IMR-90 (cell line): ENCODE measurements at places on chromosomes 3 and 15. TPM values are rescaled to one million over a fixed set of nuclear protein-coding genes. Genes with fewer than 3 reads are reported as not detected.

GPR87 gene
- 0.28 and 0.36 TPM in 2 replicates for total RNA-seq

REC114 gene
- not detected in 2 replicates for total RNA-seq

HCLS1 gene
- total RNA-seq = 0.54 and 0.56 TPM in 2 replicates

DNA sequence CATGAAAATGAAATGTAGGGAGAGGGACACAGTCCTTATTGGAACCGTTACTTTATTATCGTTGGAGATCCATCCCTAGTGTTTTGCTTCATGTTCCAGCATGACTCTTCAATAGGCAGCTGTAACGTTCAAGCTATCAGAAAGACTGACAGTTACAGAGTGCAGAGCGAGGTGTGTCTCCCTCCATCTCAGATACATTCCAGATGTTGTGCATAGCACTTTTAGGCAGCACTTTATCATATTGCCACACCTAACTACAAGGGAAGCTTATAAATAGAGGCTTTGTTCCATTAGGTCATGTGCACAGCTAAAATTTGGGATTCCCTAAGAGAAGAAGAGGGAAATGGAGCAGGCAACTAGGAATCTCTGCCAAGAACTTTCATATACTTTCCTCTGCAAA is 1009.6 kb downstream of the ROBO2 start:
- no peaks in the 10 kb centered on the region for H3K4me1 ChIP-seq
- H3K36me3 ChIP-seq = no peaks in the 10 kb centered on the region
- DNase-seq = no peak
- H3K27me3 ChIP-seq = no peaks in the 10 kb centered on the region
- no peak overlapping the region for H3K4me3 ChIP-seq

DNA sequence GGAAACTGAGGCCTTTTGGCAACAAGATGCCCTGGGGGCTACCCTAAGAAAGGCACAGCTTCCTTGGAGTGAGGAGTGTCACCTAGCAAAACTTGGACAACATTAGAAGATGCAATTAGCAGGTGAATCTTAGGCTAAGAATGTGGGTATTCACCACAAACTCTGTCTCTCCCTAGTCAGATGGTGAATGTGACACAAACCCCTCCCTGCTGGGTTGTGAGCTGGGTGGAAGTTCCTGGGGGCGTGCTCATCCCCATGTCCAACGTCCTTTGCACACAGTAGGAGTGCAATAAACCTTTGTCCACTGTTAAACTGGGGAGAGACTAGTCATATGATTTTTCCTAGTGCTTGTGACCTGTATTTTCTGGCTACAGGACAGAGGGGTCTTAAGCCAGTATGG is 67.1 kb upstream of the SH3GL3 start:
- H3K4me3 ChIP-seq = no peak overlapping the region
- no peak for DNase-seq
- no peaks in the 10 kb centered on the region for H3K4me1 ChIP-seq
- H3K27ac ChIP-seq = no peak overlapping the region
- H3K36me3 ChIP-seq = no peaks in the 10 kb centered on the region
- peaks cover 5% of the 10 kb centered on the region; the same call in 1 of the 2 replicates for H3K27me3 ChIP-seq

DNA sequence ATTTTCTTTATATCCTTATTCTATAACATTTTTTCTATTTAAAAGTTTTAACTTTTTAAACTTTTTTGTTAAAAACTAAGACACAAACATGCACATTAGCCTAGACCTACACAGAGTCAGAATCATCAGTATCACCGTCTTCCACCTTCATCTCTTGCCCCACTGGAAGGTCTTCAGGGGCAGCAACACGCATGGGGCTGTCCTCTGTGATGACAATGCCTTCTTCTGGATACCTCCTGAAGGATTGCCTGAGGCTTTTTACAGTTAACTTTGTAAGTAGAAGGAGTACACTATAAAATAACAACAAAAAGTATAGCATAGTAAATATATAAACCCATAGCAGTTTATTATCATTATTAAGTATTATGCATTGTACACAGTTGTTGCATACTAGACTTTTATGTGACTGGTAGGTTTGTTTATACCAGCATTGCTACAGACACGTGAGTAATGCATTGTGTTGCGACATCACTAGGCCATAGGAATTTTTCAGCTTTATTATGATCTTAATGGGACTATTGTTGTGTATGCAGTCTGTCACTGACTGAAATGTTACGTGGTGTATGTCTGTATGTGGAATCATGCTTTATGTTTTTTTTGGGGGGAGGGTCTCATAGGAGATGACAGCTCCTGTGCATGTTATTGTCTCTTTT is 18.2 kb downstream of the ATP1B3 start:
- DNase-seq = peak; percentile 92
- no peaks in the 10 kb centered on the region for H3K27me3 ChIP-seq
- no peak overlapping the region for H3K4me3 ChIP-seq
- no peaks in the 10 kb centered on the region for H3K36me3 ChIP-seq
- H3K4me1 ChIP-seq = peaks cover 8% of the 10 kb centered on the region
- H3K27ac ChIP-seq = peak overlapping the region; percentile 33; the same call in 1 of the 2 replicates

- no peak overlapping the region for H3K4me3 ChIP-seq
- H3K27ac ChIP-seq = no peak overlapping the region
- H3K36me3 ChIP-seq = no peaks in the 10 kb centered on the region
- no peaks in the 10 kb centered on the region for H3K27me3 ChIP-seq
Observed at GRCh38 chr3:155106119-155106518, 26.0 kb downstream of the MME start.

- no peak overlapping the region for H3K4me3 ChIP-seq
- H3K36me3 ChIP-seq = no peaks in the 10 kb centered on the region
- DNase-seq = no peak
Observed at GRCh38 chr3:187794731-187795130, 49.5 kb upstream of the BCL6 start.

DNA sequence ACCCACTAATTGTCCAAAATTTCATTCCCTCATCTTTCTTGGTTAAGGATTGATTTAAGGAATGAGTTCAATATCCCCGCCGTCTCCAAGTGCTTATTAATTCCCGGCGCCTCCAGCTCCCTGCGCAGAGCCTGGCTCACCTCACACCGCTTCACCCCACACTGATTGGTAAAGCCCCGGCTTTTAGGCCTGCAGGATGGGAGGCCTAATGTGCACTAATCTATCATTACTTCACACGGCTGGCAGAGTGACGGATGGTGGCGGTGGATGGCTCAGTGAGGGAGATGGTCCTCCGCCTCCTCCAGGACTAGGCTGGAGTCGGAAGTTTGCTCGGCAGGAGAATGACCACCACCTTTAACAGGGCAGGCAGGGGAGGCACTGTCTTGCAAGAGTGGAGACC is 81.7 kb downstream of the MEGF11 start:
- H3K36me3 ChIP-seq = no peaks in the 10 kb centered on the region
- H3K4me1 ChIP-seq = no peaks in the 10 kb centered on the region
- no peak overlapping the region for H3K4me3 ChIP-seq
- H3K27me3 ChIP-seq = peaks cover 44% of the 10 kb centered on the region

DNA sequence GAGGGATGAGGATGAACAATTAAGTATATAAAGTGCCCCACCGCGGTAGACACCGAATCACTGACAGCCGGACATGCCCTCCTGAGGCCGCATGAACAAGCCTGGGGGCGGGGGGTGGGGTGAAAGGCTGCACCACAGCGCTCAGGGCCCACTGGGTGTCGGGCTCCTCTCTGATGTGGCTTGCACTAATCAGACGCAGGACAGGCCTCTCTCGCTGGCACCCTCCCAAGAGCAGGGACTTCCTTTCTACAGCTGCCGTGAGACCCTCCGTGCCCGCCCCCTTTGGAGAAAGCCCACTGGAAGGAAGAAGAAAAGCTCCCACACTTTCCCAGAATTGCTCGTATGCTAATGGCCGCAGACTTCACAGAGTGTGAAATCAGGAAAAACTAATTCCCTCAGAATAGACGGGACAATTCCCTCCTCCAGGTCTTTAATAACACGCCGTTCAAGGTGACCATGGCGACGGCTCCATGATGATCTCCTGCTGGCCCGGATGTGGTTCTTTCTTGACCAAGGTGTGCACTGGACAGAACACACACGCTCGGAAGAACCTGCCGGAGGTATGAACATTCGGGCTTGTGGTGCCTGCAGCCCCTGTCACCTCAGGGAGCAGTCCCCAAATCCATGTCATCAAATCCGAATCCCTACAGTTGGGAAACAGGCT is 32.0 kb downstream of the IQSEC1 start:
- H3K4me3 ChIP-seq = no peak overlapping the region
- no peak overlapping the region for H3K27ac ChIP-seq
- no peaks in the 10 kb centered on the region for H3K4me1 ChIP-seq
- H3K36me3 ChIP-seq = no peaks in the 10 kb centered on the region
- peaks cover 61% of the 10 kb centered on the region for H3K27me3 ChIP-seq

DNA sequence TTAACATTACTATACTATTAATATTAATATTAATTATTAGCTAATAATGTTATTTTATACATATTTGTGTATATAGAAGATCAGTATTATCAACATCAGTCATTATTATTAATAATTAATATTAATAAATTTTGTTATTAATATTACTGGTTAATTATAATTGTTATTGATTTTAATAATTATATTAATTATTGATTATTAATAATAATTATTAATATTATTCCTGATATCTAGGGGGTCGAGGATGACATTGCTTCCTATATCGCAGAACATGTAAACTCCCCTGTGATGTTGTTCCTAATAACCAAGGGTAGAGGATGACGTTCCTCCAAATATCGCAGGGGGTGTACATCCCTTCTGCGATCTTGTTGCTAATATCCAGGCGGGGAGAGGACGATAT is 17.3 kb upstream of the BMF start:
- H3K27ac ChIP-seq = no peak overlapping the region
- peaks cover 17% of the 10 kb centered on the region for H3K27me3 ChIP-seq
- no peaks in the 10 kb centered on the region; the same call in 1 of the 2 replicates for H3K4me1 ChIP-seq
- no peak for DNase-seq
- H3K4me3 ChIP-seq = no peak overlapping the region

GRCh38 chr3:20747741-20748140 is 561.7 kb upstream of the SGO1 start:
- H3K4me3 ChIP-seq = no peak overlapping the region
- H3K27me3 ChIP-seq = no peaks in the 10 kb centered on the region
- no peak for DNase-seq

- H3K4me1 ChIP-seq = peaks cover under 1% of the 10 kb centered on the region; the same call in 1 of the 2 replicates
- H3K36me3 ChIP-seq = no peaks in the 10 kb centered on the region
- H3K27ac ChIP-seq = no peak overlapping the region
- H3K4me3 ChIP-seq = no peak overlapping the region
- H3K27me3 ChIP-seq = peaks cover 64% of the 10 kb centered on the region
Observed at GRCh38 chr3:32821686-32822296, 4.0 kb downstream of the TRIM71 start.

- no peaks in the 10 kb centered on the region for H3K27me3 ChIP-seq
- H3K27ac ChIP-seq = no peak overlapping the region
- DNase-seq = no peak
- peaks cover 3% of the 10 kb centered on the region for H3K36me3 ChIP-seq
- no peak overlapping the region for H3K4me3 ChIP-seq
Observed at GRCh38 chr3:105765308-105765639, 103.5 kb downstream of the CBLB start.

GRCh38 chr15:100211855-100212850 is 129.6 kb downstream of the ADAMTS17 start:
- DNase-seq = no peak
- H3K27me3 ChIP-seq = no peaks in the 10 kb centered on the region
- no peak overlapping the region for H3K4me3 ChIP-seq
- no peaks in the 10 kb centered on the region for H3K4me1 ChIP-seq
- no peaks in the 10 kb centered on the region for H3K36me3 ChIP-seq
- no peak overlapping the region for H3K27ac ChIP-seq

DNA sequence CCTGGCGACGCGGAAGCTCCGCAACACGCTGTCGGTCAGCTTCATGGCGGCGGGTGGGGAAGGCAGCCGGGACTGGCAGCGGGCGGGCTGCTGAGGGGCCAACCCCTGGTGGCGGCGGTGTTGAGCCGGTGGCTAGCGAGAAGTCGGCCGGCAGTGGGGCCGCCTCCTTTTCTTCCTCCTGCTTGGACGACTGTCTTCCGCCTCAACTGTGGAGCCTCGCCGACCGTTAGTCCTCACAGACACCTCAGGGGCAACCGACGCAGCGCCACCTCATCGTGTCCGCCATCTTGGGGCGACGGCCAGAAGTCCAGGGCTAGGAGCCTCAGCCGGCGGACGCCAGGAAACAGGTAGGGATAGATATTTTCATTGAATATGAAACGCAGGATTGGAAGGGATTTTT is 875.1 kb downstream of the NSUN3 start:
- DNase-seq = no peak
- no peaks in the 10 kb centered on the region for H3K27me3 ChIP-seq
- no peak overlapping the region for H3K27ac ChIP-seq
- H3K4me1 ChIP-seq = no peaks in the 10 kb centered on the region
- no peak overlapping the region for H3K4me3 ChIP-seq
- no peaks in the 10 kb centered on the region for H3K36me3 ChIP-seq
